ENCODE measurements at places on chromosomes 11 and 22. TPM values are rescaled to one million over a fixed set of nuclear protein-coding genes. Genes with fewer than 3 reads are reported as not detected.

GRCh38 chr11:83642500-83642899 lies 356.3 kb upstream of the CCDC90B start:
- no peak for DNase-seq

GRCh38 chr22:37449331-37450001 lies 22.2 kb upstream of the ELFN2 start:
- DNase-seq = no peak

GRCh38 chr11:72441752-72442207 lies 7.4 kb upstream of the CLPB start:
- DNase-seq = no peak

GRCh38 chr11:33701302-33702230 lies 940 bp upstream of the C11orf91 start:
- DNase-seq = peak; percentile 72

- DNase-seq = no peak
These were observed 52.8 kb downstream of the CYTH4 start for GRCh38 chr22:37334859-37335805.

DNA sequence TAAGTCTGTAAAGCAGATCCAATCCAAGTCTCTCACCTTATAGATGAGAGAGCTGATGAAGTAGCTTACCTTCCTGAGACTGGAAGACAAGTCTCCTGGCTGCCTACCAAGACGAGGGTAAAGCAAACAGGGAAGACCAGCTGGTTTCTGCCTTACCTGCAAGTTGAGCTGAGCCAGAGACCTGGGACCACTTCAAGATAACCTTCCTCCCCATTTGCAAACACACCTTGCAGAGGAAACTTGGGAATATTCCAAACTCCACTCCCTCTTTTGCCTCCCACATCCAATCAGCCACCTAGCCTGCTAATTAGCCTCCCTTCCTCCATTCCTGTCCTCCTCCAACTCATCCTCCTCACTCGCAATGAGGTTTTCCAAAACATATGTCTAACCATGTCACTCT lies 23.4 kb upstream of the ROBO3 start:
- no peak for DNase-seq

The ALG9 gene
- 33.5 TPM for total RNA-seq

GRCh38 chr11:130582981-130583380 lies 134.5 kb downstream of the ADAMTS15 start:
- DNase-seq = no peak

DNA sequence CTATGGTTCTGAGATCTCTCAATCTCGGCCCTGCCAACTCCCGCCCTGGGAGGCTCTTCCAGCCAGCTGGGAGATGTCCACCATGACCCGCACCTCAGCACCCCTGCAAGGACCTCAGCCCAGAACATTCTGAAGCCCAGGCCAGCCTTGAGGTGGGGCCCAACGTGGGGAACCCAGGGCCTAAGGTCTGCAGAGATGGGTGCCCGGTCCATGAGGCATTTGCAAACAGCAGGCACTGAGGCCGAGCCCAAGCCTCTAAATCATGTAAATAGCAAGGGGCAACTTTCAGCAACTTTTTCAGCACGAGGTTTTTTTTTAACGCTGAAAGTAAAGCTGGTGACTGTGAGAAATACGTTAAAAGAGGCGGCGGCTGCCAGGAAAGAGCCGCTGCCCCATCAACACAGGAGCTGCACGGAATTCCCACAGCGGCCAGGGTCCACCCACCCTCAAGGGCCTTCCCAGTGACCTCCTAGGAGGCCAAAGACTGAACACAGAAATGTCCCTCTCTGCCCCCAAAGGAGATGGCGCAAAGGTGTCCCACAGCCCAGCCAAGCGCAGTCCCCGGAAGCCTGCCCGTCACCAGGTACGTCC lies 46.9 kb downstream of the BRD1 start:
- DNase-seq = no peak

The ANO3 gene
- total RNA-seq = 1.7 TPM

GRCh38 chr11:61489833-61490721 lies 18.5 kb upstream of the LRRC10B start:
- no peak for DNase-seq

- peak; percentile 36 for DNase-seq
These were observed 49.3 kb upstream of the CLPB start for GRCh38 chr11:72483412-72484186.

The SAA4 gene
- total RNA-seq = not detected

GRCh38 chr11:65559951-65560537 lies 1.9 kb upstream of the LTBP3 start:
- peak; percentile 87 for DNase-seq

The RDX gene
- total RNA-seq = 100 TPM

DNA sequence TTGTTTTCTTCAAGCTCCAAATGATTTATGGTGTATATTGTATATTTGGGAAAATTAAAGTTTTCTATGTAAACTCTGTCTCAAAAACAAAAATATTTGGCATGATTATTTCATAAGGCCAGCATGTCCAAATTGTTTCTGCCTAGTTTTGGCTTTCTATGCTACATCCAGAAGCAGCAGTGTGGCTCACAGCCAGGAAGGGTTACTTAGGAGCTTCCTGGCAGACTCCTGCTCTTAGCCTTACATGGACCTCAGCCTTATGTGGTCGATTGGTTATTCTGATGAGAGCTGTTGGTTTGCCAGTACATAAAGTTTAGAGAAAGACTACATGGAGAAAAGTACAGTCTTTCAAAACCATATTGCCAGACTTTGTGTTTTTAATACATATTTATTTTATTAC lies 297.7 kb upstream of the FAT3 start:
- DNase-seq = no peak

GRCh38 chr11:32830413-32830738 lies 649 bp downstream of the PRRG4 start:
- peak; percentile 9 for DNase-seq

The OR4C6 gene
- not detected for total RNA-seq

The CCDC89 gene
- total RNA-seq = not detected

The DUSP8 gene
- total RNA-seq = 0.10 TPM

GRCh38 chr11:12193515-12194336 lies 83.3 kb downstream of the MICAL2 start:
- no peak for DNase-seq

GRCh38 chr11:129451524-129451923 lies 75.9 kb downstream of the BARX2 start:
- peak; percentile 24 for DNase-seq

The OSBP2 gene
- total RNA-seq = 4.3 TPM

GRCh38 chr11:6911948-6912347 lies 8.9 kb upstream of the OR2D3 start:
- peak; percentile 10 for DNase-seq

The LGALS12 gene
- 0.12 TPM for total RNA-seq

DNA sequence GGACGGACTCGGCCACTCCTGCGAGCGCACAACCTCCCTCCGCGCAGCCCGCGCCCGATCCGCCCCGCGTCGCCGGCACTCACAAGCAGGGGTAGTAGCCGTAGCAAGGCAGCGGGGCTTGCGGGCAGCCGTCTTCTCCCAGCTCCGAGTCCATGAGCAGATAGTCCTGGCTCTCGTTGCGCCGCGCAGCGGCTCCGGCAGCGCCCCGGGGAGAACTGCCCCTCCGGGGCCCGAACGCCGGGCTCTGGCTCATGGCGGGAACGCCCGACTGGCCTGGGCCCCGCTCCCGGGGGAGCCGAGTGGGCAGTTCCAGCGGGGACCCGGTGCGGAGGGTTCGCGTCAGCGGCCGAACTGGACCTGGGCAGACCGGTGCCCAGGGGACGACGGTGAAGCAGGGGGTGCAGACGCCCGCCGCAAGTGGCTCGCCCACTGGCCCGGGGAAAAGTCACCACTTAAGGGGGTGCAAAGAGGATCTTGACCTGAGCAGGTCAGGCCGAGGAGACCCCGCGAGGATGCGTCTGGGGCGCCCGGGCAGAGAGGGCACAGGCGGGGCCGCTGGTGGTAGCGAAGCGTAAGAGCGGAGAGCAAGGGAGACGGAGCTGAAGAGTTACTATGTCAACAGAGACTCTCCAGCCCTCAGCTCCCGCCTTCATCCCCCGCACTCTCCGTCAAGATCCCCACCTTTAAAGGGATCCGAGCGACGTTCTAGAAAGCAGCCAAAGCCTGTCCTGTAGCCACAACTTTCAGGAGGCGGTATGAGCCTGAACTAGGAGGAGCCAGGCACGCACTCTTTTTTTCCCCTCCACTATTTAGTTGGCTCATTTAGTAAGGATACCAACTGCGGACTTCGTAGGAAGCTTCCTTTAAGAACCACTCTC lies at the start of gene TRPC6:
TRPC6 (minus strand) TSS at position 757 of the 878 bp plus-strand sequence; CDS start at position 253, 504 bp downstream.
- no peak for DNase-seq

- DNase-seq = no peak
These were observed 7.5 kb downstream of the C11orf24 start for GRCh38 chr11:68264244-68264643.

DNA sequence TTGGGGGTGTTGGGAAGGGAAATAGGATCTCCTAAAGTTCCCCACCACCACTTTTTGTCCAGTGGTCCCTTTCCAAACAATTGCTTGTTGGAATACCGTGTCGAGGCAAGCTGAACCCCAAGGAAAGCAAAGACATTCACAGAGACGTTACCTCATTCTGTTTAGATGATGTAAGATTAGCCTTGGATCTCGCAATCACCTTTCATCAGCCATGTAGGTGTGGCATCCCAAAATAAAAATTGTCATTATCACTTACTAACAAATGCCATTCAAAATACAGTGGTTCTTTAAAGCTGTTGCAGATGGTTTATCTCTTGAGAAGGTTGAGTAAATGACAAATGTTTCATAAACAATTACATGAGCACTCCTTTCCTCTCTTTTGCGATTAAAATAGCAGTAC lies 86.5 kb upstream of the SLC25A18 start:
- no peak for DNase-seq

GRCh38 chr11:34599406-34599945 lies 21.4 kb upstream of the EHF start:
- peak; percentile 92 for DNase-seq

DNA sequence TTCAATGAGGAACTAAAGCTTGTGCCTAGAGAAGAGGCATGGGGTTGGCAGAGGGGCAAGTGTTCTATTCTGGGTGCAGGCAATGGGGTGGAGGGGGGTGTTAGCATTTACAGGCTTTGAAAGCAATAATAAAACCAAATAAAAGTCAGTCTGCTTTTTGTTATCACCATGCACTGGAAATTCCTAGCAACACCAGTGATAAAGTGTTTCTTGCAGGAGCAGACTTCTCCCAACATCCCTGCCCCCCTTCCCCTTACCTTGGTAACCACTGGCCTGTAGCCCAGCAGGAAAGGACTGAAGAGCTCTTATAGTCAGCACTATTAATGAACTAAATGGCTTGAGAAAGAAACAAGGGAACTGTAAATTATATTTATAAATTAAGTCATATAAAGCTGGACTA lies 65.2 kb upstream of the SESN3 start:
- no peak for DNase-seq

DNA sequence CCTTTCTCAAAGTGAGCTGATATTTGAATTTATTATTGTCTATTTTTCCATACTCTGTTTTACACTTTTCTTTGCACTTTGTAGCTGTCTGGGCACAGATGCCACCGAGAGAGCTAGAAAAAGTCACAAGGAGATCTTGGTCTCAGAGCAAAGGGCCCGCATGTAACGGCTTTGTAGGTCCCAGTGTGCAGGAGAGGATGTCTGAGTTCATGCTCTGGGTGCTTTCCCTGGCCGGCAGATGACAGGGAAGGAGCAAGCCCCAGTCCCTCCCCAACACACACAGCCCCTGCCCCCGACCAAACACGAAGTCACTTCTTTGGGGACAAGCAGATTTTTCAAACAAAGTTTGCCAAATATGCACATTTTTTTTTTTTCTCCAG lies 55.8 kb downstream of the SMIM38 start:
- DNase-seq = no peak

DNA sequence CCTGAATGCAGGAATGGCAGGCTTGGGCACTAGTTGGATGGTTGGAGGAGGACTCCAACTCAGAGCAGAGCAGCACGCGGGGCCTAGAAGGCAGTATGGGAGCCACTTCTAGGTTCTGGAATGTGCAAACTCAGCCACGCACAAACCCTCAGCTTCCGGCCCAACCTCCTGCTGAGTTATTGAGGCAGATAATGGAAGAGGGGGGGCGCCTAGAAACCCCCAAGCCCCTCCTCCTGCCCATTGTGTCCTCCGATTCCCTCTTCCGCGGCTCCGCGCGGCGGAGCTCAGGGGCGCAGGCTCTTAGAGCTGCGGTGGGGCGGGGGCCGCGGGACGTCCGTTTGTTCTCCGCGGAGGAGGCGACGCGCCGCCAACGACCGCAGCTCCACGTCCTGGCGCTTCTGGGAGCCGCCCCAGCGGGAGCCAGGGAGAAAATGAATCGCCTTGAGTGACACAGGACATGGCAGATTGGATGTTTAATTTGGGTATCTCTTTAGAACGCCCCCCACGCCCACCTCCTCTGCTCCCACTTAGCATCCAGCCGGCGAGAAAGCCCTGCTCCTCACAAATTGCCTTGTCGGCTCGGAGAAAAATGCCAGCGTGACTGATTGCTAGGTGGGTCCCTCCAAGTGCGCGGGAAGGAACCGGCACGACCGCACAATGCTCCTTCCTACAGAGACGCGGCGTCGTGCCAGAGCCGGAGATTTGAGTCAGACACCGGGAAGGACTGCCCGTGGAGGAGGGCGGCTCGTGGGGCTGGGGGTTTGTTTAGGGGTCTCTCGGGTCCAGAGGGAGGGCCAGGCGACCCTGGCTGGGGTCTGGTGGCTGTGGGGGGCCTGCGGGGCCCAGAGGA lies 144.6 kb downstream of the NECTIN1 start:
- DNase-seq = peak; percentile 88

The DTX4 gene
- total RNA-seq = 0.49 TPM

DNA sequence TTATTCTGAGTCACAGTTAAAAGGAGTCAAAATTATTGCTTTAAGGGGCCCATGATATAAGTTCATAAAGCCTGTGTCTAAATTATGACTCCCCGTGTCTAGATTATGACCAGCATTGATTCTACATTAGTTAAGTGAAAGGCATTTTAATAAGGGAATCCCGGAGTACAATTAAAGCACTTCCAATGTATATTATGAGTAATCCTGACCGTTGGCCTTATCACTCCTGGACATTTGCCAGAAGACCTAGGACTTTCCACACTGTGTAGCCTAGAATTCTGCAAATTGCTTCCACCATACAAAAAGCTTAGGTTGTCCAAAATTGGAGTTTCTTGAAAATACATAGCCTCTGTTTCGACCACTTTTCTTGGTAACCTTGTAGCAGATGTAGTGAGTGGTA lies 1292.6 kb downstream of the LRRC4C start:
- DNase-seq = peak; percentile 1

DNA sequence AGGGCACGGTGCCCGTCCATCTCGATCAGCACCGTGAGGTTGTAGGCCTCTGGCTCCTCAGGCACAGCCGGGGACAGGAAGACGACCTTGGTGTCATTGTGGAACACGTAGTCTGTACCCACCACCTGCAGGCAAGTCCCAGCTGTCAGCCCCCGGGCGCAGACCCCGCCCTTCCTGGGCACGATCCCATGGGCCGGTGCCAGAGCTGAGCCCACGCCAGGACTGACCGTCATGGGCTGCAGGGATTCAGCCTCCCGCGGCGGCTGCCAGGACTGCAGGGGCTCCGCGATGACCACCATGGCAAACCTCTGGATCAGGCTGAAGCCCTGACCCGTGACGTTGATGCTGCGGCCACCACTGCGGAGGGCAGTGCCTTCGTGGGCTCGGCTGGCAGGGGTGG lies 11.8 kb upstream of the MAPK11 start:
- DNase-seq = no peak

Measured in RPMI7951 (cell line).